ENCODE measurements at places on chromosomes 13 and 19.

GRCh38 chr13:47886314-47886713, 114.8 kb downstream of the SUCLA2 start:
- no peak for DNase-seq

- DNase-seq: no peak
These were observed 4.7 kb upstream of the B3GNT3 start for GRCh38 chr19:17790059-17790780.

DNA sequence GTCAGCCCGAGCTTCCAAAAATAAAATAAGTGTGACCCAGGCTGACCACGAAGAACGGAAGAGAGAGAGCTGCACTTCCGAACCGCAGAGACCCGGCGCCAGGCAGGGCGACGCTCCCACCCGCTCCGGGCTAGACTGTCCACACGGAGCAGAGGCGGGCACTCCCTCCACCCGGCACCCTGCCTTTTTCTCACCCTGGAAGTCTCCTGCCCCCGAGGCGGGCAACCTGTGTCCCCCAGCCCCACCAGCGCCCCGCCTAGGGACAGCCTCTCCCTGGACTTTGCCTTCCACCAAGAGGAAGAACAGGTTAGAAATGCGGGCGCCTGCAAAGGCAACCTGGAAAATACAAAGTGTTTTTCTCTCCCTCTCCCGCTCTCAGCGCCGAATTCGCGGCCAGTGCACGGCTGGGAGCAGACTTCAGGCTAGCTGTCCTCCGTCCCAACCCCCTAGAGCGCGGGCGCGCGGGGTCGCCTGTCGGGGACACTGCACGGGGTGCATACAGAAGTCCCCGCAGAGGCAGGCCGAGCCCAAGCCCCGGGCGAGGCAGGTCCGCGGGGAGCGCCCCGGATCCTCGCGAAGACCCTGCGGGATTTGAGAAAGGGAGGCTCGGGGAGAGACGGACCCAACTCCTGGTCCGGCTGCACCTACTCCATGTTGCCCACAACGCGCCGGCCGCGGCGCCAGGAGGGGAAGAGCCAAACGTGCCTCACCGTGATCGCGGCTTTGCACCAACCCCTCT, 845 bp downstream of the SPRY2 start:
- DNase-seq: no peak

- DNase-seq: no peak
These were observed 656 bp downstream of the PCCA start for GRCh38 chr13:100089465-100090032.

GRCh38 chr13:110416131-110417025, 109.3 kb downstream of the COL4A2 start:
- DNase-seq: peak; percentile 44

GRCh38 chr19:1407528-1408299, at the start of gene DAZAP1:
TSS of gene DAZAP1 (plus strand) at chr19:1407586. CDS start at chr19:1407774, 188 bp downstream.
- DNase-seq: no peak

GRCh38 chr13:60327511-60327910, 69.5 kb upstream of the TDRD3 start:
- DNase-seq: no peak

DNA sequence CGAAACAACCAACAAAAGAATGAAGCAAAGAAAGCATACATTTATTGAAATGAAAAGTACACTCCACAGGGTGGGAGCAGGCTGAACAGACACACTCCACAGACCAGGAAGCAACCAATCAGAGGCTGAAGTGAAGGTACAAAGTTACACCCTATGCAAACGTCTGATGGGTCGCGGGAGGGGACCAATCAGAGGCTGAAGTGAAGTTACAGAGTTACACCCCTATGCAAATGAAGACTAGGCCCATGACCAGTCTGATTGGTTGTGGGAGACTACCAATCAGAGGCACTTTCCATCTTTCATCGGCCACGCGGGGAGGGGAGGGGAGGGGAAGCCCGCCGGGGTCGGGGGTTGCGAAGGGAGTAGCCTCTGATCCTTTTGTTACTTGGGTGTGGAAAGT, 12.4 kb upstream of the FBL start:
- DNase-seq: no peak

DNA sequence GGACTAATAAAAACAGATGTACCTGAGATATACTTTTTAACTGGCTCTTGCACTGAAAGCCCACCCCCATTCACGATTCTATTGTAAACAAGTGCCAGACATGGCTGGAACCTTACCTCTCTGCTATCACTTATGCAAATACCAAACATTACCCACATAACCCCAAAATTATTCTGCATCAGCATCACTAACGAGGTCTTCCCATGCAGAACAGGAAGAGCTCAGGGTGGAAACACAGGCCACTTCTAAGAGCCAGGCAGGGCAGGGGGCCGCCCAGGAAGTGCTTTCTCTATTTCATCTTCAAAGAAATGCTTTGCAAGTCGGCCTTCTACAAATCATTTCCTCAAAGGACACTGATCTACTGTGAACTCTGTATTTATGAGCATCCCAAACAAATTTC, 7.3 kb downstream of the IRS2 start:
- DNase-seq: no peak

Data from BJ (cell line).